ENCODE measurements at places on chromosomes 16 and 17. TPM values are rescaled to one million over a fixed set of nuclear protein-coding genes. Genes with fewer than 3 reads are reported as not detected.

PYY gene
- not detected for total RNA-seq

- H3K27ac ChIP-seq, result no peak overlapping the region
- peaks cover 28% of the 10 kb centered on the region for H3K4me1 ChIP-seq
- no peaks in the 10 kb centered on the region for H3K36me3 ChIP-seq
- no peak overlapping the region for H3K4me3 ChIP-seq
- no peaks in the 10 kb centered on the region for H3K27me3 ChIP-seq
- no peak for DNase-seq
Observed at GRCh38 chr17:78844301-78845005, 3.8 kb upstream of the USP36 start.

GRCh38 chr17:60094754-60095153, 16.0 kb upstream of the HEATR6 start:
- peaks cover 38% of the 10 kb centered on the region for H3K27me3 ChIP-seq
- H3K36me3 ChIP-seq, result no peaks in the 10 kb centered on the region
- no peak overlapping the region for H3K27ac ChIP-seq

DNA sequence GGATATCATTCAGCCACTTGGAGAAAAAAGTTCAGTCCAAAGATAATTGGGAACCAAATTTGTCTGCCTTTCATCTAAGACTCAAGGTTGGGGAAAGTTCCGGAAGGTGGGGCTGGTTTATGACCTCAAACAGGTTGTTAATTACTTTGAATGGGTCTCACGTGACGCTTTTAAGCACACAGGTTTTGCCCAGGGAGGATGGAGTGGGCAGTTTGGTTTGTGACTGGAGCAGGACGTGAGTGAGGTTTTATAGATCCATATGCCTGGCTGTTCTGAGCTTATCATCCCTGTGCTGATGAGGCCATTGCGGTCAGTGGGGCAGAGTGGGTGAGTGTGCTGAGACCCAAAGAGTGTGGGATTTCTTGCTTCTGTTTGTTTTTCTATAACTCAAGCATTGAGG, 38.7 kb upstream of the GPRC5B start:
- peaks cover 6% of the 10 kb centered on the region for H3K27me3 ChIP-seq
- H3K4me3 ChIP-seq, result no peak overlapping the region
- H3K27ac ChIP-seq, result no peak overlapping the region
- H3K36me3 ChIP-seq, result no peaks in the 10 kb centered on the region

GRCh38 chr17:40539711-40540411, 25.4 kb downstream of the CCR7 start:
- H3K4me1 ChIP-seq, result peaks cover 83% of the 10 kb centered on the region
- H3K36me3 ChIP-seq, result no peaks in the 10 kb centered on the region
- no peak for DNase-seq
- no peaks in the 10 kb centered on the region for H3K27me3 ChIP-seq

All from activated CD4-positive, alpha-beta T cell treated with anti-CD3 and anti-CD28 coated beads, Interleukin-2, amount 10 ng/mL, durations not matched to agents 7 days and 5 days (primary cell).